ENCODE measurements at places on chromosomes 16 and 17.

DNA sequence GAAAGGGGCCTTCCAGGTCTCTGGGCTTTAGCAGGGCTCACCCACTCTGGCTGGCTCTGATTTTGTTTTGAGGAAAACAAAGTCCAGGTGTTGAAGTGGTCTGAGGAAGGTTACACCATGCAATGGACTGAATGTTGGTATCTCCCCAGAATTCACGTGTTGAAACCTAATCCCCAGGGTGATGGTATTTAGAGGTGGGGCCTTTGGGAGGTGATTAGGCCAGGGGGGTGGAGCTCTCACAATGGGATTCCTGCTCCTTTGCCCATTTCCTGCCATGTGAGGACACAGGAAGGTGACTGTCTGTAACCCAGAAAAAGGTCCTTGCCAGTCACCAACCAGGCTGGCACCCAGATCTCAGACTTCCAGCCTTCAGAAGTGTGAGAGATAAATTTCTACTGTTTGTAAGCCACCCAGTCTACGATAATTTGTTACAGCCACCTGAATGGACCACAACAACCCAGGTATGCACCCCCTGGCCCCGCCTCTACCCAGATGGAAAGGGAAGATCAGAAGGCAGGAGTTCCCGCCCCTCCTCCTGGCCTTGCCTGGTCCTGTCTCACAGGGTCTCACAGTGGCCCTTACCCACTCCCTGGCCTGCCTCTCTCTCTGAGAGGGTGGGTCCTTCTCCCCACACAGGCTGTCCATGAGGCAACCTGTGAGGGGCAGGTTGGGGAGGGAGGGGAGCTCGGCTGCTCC is 32.0 kb downstream of the LRRC75A start:
- no peak for DNase-seq

- no peak for DNase-seq
These were observed 127.2 kb upstream of the RCVRN start for GRCh38 chr17:10032118-10032852.

- no peak for DNase-seq
These were observed 8.8 kb downstream of the TPSG1 start for GRCh38 chr16:1216296-1216619.

DNA sequence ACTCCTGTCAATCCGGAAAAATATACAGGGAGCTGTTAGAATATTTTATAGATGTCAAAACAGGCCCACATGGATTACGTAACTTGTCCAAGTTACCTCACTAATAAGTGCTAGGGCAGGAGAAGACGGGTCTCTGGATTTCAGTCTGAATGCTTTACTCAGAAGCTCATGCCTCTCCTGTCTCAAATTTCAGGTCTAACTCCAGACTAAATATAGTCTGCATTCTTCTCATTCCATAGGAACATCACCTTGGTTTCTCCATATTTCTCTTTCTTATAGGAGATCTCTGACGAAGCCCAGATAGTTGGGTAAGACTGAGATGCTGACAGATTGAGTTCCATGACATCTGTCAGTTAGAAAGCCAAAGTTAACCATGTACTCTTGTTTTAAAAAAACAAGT is 174.2 kb downstream of the STX8 start:
- DNase-seq = peak; percentile 60

GRCh38 chr17:20952183-20952582 is 90.6 kb downstream of the USP22 start:
- peak; percentile 12 for DNase-seq

GRCh38 chr16:70659546-70659945 is 13.2 kb downstream of the IL34 start:
- no peak for DNase-seq

DNA sequence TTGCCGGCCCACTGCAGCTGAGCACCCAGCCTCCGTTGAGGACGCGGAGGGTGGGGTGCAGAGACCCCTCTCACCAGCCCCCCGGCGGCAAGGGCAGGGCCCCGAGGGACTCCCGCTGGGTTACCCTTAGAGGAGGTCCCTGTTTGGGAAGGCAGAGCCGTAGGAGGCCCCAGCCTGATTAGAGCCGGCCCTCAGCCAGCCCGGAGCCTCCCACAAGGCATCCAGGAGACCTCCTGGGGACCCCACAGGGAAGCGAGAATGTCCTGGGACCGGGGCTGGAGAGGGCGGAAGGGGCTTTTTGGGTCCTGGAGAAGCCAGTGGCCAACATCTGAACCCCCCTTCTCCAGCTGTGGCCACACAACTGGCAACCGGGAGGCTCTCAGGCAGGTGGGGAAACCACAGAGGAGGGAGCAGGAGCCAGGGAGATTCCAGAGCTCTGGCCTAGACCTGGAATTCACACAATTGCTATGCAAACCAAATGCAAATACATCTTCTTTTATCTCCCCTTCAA is 21.7 kb upstream of the SP6 start:
- no peak for DNase-seq

GRCh38 chr17:76252040-76252954 is 12.0 kb upstream of the RNF157 start:
- no peak for DNase-seq

GRCh38 chr16:47229053-47230050 is 85.6 kb upstream of the NETO2 start:
- DNase-seq = no peak

DNA sequence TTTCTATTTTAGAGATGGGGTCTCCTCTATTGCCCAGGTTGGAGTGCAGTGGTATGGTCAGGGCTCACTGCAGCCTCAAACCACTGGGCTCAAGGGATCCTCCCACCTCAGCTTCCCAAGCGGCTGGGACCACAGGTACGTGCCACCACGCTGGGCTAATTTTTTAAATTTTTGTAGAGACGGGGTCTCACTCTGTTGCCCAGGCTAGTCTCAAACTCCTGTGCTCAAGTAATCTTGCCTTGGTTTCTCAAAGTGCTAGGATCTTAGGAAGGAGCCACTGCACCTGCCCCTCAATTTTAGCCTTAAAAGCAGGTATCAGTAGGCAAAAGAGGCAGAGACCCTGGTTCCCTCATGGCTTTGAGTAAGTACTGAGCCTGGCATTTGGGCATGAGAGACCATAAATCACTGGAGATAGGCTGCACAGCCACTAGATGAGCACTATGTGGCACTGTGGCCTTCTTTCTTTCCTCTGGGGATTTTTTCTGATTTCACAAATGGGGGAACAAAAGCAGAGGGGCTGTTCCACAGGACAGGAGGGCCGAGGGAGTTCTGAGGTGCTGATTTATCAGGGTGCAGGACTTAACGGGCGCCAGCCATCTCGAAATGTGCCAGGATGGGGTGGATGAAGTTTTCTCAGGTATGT is 82.2 kb downstream of the PLXDC1 start:
- peak; percentile 49 for DNase-seq

GRCh38 chr16:2904100-2904921 is 7.4 kb upstream of the FLYWCH1 start:
- DNase-seq = peak; percentile 91

DNA sequence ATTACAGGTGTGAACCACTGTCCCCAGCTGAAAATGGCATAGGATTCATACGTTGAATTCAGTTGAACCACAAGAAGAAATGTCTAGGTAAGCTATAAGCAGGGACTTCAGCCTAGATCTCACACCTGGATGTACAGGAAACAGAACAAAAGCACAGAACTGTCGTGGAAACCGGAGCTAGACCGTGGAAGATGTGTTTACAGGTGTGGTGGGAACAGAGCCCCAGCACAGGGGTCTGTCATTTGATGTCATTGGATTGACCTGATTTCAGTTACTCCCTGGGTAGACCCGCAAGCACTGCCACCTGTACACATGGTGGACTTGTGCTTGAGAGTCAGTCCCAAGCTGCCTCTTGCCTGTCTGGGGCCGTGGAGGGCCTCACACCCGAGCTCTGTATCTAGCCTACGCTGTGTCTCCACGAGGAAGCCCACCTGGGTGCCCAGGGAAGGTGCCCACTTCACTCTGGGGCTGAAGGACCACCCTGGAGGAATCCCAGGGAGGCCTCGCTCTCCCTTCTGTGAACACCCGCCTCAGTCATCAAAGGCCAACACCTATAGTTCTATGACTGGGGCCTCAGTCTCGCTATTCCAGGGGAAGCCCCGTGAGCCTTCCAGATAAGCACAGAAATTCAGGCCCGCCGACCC is 32.2 kb upstream of the MLKL start:
- no peak for DNase-seq

DNA sequence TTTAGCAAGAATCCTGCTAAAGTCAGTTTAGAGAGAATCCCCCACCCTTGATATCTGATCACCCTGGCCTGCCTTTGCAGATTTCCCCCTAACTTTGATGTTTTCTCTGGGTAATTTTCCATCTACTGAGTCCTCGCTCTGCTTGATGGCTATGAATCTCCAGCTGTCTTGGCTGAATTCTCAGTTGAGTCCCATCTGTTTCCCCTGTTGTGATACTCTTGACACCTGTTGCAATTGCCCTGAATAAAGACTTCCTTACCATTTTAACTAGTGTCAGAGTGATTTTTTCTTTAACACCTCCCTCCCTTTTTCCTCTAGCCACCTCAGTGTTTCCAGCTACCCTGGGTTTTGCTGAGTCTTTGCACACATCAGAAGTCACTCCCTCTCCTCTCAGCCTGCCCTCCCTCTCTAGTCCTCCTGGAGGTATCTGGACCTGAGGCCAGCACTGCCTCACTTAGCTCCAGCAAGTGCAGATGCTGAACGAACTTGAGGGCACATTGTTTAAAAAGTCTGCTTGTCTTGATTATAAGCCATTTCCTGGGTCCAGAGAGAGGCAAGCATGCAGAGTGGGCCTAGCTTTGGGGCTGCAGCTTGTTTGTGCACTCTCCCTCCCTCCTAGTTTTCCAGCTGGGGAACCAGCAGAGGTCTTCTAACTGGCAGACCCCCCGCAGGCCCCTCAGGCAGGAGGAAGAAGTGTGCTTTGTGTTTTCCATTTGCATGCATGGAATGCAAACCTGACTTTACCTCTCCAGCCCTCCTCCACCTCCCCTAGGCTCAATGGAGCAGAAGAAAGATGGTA is 33.2 kb downstream of the SPACA3 start:
- peak; percentile 71 for DNase-seq

DNA sequence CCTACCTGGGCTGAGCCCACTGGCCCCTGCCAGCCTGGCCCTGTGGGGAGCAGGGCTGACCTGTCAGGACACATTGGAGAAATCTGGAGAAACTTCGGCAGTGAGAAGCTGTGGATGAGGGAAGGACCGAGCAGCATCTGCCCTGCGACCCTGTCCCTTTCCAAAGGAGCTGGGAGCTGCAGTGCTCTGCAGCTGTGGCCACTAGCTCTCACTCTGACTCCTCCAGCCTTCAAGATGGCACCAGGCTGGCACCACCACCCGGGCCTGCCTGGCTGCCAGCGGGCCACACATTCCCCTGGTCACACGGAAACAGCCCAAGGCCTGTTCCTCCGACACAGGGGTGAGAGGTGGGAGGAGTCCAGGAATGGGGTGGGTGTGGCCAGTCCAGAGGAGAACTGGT is 30.1 kb downstream of the CD300LG start:
- DNase-seq = no peak

GRCh38 chr16:78823027-78823426 is 723.6 kb downstream of the WWOX start:
- peak; percentile 9 for DNase-seq

DNA sequence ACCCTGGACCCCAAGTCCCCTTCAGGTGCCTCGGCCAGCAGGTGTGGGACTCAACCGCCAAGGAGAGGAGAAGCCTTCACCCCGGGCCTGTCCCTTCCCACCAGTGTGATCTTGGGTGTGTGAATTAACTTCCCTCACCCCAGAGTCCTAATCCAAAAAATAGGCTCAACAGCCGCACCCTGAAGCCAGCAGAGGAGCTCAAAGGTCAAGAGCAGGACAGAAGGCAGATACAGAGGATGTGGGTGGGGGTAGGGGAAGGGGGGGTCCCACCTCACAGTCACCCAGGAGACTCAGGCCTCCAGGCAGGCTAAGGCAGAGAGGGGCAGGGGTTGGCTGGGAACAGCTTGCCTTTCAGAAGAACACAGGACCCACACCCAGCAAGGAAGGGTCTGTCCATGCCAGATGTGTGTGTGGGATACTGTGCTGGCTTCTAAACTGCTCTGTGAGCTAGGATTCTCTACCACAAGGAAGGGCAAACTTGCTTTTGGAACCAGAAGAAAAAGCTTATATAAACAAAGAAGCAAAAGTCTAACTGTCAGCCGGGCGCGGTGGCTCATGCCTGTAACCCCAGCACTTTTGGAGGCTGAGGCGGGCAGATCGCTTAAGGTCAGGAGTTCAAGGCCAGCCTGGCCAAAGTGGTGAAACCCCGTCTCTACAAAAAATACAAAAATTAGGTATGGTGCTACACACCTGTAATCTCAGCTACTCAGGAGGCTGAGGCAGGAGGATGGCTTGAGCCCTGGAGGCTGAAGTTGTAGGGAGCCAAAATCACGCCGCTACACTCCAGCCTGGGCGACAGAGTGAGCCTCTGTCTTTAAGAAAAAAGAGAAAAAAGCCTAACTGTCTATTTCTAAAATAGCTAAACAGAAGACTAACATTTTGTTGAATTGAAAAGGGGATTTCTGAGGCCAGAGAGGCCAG is 4.6 kb downstream of the PIEZO1 start:
- DNase-seq = no peak

- DNase-seq = no peak
These were observed 136.3 kb downstream of the BANP start for GRCh38 chr16:88087517-88087877.

DNA sequence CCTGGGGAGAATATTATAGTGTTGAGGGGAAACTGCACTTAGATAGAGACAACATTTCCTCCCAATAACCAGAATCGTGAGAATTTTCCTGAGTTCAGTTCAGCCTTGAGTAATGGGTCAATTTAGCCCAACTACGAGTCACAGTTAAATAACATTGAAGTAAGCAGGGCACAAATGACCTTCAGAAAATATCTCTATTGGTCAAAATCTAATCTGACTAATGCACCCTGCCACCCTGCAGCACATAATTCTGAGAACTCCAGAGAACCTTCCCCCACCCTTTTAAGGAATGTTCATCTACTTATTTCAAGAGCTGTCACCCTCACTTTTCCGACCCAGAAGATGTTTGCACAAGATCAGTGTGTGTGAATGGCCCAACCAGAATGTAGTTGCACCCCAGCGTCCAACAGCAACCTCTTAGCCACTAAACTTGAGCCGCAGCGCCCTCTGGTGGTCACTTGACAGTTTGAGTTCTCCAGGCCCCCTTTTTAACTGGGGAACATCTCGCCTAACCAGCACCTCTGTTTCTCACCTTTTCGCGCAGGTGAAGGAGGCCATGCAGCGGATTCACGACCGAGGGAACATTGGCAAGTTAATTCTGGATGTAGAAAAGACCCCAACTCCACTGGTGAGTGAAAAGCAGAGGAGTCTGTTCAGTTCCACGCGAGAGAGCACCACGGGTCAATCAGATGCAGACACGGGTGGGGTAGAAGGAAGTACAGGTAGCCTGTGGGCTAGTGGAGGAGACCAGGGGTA is 50.9 kb upstream of the CLEC3A start:
- peak; percentile 88 for DNase-seq

DNA sequence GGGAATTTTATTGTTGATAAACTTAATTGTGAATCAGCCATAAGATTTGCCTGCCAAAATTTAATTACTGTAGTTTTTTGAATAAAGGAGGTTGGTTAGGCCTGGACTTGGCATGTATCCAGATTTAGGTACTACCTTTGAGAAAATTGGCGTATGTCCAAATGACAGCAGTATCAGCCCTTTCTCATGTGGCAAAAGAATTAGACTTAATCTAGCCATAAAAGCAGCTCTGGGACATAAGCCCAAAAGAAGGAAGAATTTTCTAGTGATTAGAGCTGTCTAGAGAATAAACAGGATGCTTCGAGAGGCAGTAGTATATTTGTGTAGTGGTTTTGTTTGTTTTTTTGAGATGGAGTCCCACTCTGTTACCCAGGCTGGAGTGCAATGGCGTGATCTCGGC is 27.7 kb downstream of the PPM1E start:
- peak; percentile 3 for DNase-seq
